Activated CD8-positive, alpha-beta memory T cell treated with anti-CD3 and anti-CD28 coated beads, Interleukin-2, amount 10 ng/mL, durations not matched to agents 7 days and 5 days (primary cell): ENCODE measurements at places on chromosomes 2 and 18. TPM values are rescaled to one million over a fixed set of nuclear protein-coding genes. Genes with fewer than 3 reads are reported as not detected.

Gene CCDC148
- not detected for total RNA-seq

Gene NDUFB3
- total RNA-seq = 116 TPM

Gene CNGA3
- total RNA-seq = not detected

Gene EVX2
- total RNA-seq = not detected

Gene TGFA
- total RNA-seq = not detected

Gene TUBB6
- 39.0 TPM for total RNA-seq

Gene PROM2
- total RNA-seq = 0.82 TPM

Gene EFEMP1
- total RNA-seq = not detected

Gene GPATCH11
- total RNA-seq = 9.9 TPM

Gene NLRC4
- 0.07 TPM for total RNA-seq

Gene CCDC85A
- total RNA-seq = not detected
